Stimulated activated CD4-positive, alpha-beta T cell treated with anti-CD3 and anti-CD28 coated beads, TNF-alpha, amount 100 ng/mL, for 24 hours (primary cell): ENCODE measurements at places on chromosomes 7 and 10.

DNA sequence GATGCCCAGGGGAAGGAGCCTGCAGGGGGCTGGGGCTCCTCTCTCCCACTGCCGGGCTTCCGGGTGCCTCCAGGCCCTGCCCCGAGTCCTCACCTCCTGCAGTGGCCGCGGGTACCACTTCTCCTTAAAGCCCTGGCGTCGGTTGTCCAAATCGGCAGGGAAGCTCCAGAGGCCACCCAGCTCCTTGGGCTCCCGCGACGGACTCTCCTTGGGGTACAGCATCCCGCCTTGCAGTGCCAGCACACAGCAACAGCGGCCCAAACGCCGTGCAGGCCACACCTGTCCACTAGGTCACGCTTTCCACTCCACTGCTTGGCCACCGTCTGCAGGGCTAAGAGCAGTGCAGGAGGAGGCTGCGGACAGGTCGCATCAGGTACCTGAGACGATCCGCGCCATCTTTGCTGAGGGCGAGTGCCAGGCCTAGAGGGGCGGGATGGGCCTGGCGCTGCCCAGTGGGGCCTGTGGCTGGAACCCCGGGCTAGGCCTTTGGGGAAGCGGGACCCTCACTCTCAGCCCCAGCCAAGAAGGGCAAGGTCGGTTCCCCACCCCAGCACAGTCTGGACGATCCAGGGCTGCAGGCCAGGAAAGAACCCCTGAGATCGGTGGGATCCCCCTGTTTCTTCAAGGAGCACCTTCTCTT, 47.7 kb upstream of the ZNF479 start:
- DNase-seq, result no peak

DNA sequence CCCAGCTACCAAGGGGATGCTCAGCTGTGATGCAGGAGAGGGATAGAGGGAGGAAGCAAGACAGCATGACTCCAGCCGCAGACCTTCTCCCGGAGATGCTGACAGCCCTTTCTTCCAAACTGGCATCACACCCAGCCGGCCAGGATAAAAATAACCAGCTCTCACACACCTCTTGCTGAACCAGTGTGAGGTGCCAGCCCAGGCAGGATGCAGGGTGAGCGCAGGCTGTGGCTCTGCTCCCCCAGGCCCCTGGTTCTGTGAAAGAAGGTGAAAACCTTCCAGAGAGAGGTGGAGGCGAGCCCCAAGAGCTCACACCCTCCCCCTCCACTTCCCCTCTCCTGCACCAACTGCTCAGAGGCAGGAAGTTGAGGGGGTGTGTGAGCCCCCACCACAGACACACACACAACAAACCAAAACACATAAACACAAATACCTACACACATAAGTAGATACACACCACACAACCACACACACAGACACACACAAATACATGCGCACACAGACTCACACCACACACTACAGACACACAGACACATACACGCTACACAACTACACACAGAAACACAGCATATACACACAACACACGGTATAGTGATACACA, 4.0 kb downstream of the GPR15LG start:
- no peak for DNase-seq

GRCh38 chr7:51665045-51665780, 348.6 kb upstream of the COBL start:
- DNase-seq, result no peak

GRCh38 chr7:84484502-84485079, 290.0 kb upstream of the SEMA3A start:
- no peak for DNase-seq

GRCh38 chr7:34011696-34012095, 106.4 kb downstream of the BMPER start:
- DNase-seq, result no peak

GRCh38 chr10:104447906-104448305, 94.3 kb downstream of the CFAP58 start:
- no peak for DNase-seq

- no peak for DNase-seq
Observed at GRCh38 chr10:23151071-23151470, 41.0 kb upstream of the PTF1A start.

DNA sequence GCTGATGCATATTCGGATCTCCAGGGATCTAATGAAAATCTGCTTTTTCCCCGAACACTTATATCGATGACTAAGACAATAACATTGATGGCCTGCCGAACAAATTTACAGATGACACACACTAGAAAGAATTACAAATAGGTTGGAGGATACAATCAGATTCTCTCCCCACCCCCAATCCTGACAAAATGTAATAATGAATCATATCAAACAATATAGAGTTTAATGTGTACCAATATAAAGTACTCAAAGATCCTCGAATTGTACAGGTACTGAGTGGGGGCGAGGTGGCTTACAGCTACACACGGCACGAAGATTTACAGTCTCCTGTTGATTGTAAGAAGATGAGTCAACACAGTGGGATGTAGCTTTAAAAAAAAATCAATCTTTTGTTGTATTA, 182.7 kb upstream of the MKLN1 start:
- DNase-seq, result no peak

DNA sequence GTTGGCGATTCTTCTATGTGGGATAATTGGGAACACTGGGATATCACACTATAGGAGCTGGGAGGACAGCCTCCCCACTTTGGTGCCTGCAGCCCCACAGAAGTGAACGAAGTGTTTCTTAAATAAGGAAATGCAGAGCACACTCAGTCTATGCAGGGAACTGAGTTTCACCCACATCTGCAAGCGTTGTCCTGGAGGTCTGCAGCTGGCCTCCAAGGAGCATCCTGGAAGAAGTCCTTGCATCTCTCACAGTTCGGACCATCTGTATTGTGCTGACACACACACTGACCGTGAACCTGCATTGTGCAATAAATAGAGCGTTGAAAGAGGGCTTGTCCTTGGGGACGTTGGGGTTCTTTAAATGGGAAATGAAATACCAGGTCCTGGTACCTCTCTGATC, 25.8 kb downstream of the LAMB4 start:
- no peak for DNase-seq

GRCh38 chr10:17590969-17591645, 26.1 kb downstream of the HACD1 start:
- no peak for DNase-seq

GRCh38 chr10:17412323-17412722, 42.1 kb downstream of the ST8SIA6 start:
- no peak for DNase-seq

DNA sequence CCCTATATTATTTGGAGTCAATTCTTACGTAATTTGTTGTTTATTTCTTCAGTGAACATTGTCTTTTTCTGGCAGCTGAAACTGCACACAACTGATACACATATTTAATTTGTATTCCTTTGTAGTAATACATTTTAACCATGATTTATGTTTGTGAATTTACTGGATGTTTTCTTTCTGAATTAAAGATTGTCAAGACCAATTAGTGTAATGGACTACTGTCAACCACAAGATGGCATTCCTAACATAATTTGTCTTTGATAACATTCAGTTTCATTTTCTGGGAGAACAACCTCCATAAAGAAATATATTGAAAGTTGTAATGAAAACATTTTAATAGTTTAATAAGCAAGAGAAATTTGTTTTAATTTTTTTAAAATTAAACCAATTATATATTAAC, 10.1 kb downstream of the THNSL1 start:
- no peak for DNase-seq

- no peak for DNase-seq
Observed at GRCh38 chr7:151754142-151754590, 122.7 kb downstream of the PRKAG2 start.

- no peak for DNase-seq
Observed at GRCh38 chr10:24007359-24007758, 201.6 kb upstream of the KIAA1217 start.

DNA sequence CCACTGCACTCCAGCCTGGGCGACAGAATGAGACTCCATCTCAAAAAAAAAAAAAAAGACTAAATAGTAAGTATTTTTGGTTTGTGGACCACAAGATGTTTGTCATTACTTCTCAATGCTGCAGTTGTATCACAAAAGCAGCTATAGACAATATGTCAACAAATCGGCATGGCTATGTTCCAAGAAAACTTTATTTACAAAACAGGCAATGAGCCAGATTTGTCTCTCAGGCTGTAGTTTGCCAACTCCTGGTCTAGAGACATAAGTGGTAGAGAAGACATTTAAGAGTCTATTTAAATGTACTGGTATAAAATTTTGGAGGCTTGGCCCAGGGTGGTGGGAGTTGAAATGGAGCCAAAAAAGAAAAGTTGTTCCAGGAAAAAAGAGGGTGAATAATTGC, 185.8 kb downstream of the SORCS1 start:
- no peak for DNase-seq

GRCh38 chr10:61921143-61921542, 19.6 kb downstream of the ARID5B start:
- DNase-seq, result no peak

- DNase-seq, result no peak
Observed at GRCh38 chr10:112803961-112804401, 146.1 kb upstream of the TCF7L2 start.

DNA sequence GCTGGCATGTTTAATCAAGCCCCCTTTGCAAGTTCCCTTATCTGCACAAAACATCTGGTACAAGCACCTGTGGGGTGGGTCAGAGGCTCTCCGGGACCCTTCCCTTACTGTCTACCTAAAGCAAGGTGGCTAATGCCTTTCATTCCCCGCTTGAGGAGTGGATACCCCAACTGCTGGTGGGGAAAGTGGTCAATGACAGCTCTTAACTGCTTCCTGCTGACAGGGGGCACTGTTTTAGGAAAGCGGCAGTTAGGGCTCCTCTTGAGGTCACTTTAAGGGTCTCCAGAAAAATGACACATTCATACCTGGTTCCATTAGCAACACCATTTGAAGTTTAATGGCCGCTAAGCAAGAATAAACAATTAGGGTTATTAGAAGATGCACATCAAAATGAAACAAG, 761.8 kb upstream of the PHF14 start:
- DNase-seq, result no peak

- no peak for DNase-seq
Observed at GRCh38 chr7:125118444-125118843, 188.8 kb upstream of the POT1 start.

GRCh38 chr10:664301-664700, 25.2 kb downstream of the DIP2C start:
- DNase-seq, result no peak

DNA sequence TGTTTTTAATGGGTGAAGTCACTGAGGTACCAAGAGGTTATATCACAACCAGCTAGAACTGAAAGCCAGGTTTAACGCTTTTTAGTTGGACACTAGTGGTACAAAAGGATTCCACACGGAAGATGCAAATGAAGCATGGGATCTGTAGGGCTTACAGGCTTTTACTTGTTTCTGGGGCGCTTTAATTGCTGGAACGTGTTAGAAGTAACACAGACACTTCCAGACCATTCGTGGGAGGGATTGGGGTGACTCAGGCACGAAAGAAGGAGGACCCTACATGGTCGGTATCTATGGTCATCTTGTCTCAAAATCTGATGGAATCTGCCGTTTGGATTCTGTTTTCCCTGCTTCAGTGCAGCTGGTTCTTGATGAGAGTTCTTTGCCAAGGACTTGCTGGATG, 1.0 kb downstream of the YKT6 start:
- no peak for DNase-seq

DNA sequence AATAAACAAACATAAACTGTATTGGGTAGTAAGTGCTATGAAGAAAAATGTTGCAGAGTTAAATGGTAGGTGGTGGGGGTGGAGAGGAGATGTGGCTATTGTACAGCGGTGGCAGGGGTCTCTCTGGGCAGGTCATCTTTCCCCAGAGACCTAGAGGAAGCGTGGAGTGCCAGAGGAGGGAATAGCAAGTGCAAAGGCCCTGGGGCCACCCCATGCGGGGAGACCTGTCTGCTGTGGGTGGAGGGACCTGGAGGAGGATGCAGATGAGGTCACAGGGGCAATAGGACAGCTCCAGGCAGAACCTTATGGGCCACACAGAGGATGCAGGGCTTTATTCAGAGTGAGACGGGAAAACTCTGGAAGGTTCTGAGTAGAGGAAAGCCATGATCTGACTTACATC, 47.5 kb downstream of the DLG5 start:
- no peak for DNase-seq

DNA sequence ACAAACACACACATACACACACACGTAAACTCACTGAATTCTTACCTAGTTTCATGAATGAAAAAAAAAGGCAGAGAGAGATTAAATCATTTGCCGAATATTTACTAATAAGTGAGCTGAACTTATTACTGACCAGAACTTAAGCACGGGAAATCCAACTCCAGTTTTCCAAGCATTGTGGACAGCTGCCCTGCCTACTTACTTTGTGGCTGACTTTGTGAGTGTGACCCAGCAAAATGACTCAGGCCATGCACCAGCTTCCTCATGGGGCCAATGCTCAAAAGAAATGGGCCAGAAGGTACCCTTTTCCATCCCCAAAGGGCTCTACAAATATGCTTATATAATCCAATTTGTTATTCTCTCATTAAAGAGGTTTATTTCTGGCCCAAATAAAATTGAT, 87.4 kb upstream of the RHOBTB1 start:
- no peak for DNase-seq

- DNase-seq, result no peak
Observed at GRCh38 chr7:79398138-79398749, 55.2 kb downstream of the MAGI2 start.

GRCh38 chr10:88840881-88841280, 10.8 kb downstream of the ANKRD22 start:
- no peak for DNase-seq

- no peak for DNase-seq
Observed at GRCh38 chr7:149820622-149821190, 17.5 kb upstream of the ZNF862 start.

- DNase-seq, result no peak
Observed at GRCh38 chr7:25839084-25839769, 312.8 kb upstream of the NFE2L3 start.

DNA sequence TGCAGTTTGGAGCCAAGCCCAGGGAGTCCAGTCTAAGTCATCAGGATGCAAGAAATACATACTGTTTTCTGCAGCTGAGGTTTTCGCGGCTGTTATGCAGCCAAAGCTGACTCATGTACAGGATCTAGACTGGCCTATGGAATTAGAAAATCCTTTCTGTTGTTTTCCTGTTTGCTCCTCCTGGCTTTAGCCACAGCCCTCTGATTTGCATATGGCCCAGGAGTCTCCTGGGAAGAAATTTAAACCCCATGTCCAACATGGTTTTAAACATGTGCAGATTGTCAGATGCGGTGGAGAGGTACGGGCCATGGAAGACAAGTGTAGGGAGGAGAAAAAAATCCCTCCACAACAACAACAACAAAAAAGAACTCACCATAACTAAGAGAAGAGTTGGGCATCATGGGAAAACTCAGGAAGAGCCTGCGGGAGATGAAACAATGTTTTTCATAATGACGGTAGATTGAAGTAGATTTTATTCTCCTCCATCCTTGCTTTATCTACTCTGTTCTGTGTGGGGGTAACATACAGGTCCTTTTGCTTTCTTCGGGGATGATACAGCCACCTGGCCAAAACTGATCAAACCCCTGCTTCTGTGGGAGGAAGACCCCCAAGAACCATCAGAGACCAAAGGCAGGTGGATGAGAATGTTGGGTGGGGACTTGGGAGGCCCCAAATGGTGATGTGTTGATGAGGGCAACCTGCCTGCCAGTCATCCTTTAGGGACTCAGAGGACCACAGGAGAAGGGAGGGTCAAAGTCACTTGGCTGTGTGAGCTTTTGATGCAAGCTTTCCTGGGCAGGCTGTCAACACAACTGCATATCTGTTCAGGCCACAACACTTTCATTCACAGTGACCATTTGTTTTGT, 29.8 kb upstream of the GNA12 start:
- DNase-seq, result no peak
